ENCODE measurements at places on chromosomes 16 and 17.

GRCh38 chr17:17849147-17849820 is 12.5 kb upstream of the SREBF1 start:
- peak; percentile 21 for DNase-seq

DNA sequence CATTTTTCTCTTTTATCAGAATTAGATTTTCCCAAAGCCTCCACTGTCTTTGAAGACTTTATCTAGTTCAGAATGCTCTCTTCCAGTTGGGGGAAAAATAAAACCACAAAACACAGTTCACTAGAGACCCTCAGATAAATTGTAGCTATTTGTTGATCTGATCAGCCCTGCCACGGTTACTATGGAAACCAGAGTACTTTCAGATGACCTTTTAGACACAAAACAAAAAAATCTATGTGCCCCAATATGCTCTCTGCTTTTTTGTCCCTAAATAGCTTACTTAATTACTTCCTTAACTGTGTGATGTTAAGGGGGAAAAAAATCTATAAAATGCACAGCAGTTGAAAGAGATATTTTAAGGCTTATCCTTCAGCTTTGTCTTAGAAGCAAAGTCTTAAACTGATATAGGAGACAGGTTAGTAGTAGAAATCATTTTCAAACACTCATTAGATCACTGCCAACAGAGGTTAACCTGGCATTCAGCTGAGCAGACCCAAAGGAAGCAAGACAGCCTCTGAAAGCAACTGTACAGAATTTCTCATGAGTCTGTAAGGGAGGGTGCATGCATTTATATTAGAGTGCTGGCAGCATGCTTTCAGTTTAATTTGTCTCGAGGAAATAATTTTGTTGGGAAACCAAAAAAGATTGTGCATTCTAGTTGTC is 129.9 kb upstream of the CACNG5 start:
- DNase-seq, result no peak

- no peak for DNase-seq
These were observed 26.8 kb upstream of the GLG1 start for GRCh38 chr16:74633686-74634085.

DNA sequence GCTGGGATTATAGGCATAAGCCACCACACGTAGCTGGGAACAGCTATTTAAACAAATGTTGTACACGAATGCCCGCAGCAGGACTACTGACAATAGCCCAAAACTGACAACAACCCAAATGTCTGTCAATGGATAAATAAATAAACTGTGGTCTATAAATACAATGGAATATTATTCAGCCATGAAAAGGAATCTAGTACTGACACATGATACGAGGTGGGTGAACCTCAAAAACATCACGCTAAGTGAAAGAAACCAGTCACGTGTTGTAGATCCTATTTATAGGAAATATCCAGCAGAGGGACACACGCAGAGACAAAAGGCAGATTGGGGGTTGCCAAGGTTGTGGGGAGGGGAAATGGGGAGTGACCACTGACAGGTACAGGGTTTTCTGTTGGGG is 390.0 kb upstream of the TNRC6C start:
- DNase-seq, result no peak

- no peak for DNase-seq
These were observed 1.7 kb downstream of the NME3 start for GRCh38 chr16:1769402-1770300.

DNA sequence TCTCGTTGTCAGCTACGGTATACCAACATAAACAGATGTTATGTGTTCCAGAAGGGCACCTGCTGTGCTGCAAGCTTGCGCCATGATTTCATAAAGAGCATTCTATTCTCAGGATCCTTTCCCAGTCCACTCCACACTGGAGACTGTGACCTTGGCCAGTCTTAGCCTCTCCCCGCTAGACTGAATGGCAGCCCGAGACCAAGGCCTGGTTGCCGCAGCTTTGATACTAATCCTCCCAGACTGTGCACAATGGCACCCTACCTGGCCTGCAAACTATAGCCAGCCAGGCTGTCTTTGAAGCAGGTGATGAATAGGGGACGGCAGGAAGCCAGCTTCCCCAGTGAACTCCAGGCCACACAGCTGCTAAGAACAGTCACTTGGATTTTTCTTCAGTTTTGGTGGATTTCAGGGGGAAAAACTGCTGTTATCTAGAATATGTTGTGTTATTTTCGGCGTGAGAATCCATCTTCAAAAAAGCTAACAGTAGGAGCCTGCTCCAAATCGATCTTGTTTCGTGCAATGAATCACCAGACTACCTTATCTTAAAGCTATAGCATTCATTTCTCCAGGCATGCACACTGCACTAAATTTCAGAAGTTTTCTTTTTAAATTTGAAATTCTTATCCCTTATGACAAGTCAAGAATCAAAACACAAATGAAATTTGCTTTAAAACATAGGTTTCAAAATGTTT is 289.0 kb downstream of the CEP112 start:
- no peak for DNase-seq

DNA sequence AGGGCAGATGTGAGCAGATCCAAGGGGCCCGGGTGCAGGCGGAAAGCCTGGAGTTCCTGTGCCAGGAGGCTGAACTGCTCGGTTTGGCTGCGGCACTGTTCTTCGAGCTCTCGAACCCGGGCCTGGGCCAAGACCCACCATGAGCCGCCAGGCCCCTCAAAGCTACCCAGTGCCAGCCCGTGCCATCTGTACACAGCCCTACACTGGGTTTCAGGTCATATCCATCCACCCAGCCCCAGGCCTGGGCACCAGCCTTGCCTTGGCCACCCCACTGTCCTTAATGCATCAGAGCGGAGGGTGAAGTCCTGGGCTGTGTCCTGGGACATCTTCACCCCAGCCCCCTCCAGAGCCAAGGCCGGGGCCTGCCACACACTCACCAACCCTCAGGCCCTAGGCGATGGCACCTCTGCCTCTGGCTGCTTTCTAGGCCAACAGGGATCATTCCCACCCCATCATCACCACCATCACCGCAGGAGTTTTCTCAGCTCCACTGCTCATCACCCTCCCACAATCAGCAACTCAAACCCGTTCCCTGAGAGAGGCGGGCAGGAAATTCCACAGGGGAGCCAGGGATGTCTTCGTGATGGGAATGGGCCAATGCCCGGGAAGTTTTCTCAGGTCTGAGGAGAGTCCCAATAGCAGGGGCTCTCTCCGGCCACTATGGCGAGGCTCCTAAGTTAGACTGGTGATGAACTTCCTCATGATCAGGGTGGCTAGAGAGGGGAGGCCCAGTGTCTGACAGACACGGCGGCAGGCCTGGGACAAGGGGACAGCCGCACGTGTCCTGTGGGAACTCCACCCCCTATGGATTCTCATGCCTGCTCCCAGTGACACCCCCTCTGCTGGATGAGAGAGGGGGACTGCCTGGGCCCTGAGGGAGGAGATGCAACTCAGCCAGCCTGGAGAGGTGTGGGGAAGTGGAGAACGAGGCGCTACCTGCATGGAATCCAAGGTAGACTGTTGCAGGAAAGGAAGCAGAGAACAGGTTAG is 9.1 kb downstream of the TSPOAP1 start:
- no peak for DNase-seq

DNA sequence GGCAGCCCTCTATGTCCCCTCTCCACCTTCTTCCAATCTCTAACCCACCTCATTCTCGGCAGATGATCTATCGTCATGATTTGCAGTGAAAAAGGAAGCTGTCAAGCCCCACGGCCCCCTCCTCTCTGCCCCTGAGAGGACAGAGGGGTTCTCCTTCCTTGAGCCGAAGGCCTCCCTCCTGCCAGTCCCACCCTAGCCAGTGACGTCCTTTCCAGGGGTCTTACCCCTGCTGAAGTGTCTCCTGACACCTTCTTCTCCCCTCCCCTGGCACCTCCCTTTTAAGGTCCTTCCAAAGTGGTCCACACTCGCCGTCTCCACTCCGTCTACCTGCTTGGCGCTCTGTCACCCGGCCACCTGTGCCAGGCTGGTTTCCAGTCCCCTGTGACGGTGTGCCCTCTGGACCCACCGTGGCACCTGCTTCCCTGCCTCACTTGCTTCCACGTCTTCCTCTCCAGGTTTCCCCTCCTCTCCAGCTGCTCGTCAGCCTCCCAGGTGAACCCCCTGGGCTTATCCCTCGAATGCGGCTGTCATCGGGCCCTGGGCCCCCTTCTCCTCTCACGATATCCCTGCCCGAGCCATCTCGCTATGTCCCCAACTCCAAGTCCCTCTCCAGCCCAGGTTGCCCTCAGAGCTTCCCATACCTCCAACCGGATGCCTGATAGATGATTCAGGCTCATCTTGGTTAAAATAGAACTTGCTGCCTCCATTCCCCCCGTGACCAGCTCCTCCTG is 5.7 kb downstream of the CCDC102A start:
- no peak for DNase-seq

GRCh38 chr17:15456496-15456895 is 10.9 kb downstream of the CDRT4 start:
- no peak for DNase-seq

DNA sequence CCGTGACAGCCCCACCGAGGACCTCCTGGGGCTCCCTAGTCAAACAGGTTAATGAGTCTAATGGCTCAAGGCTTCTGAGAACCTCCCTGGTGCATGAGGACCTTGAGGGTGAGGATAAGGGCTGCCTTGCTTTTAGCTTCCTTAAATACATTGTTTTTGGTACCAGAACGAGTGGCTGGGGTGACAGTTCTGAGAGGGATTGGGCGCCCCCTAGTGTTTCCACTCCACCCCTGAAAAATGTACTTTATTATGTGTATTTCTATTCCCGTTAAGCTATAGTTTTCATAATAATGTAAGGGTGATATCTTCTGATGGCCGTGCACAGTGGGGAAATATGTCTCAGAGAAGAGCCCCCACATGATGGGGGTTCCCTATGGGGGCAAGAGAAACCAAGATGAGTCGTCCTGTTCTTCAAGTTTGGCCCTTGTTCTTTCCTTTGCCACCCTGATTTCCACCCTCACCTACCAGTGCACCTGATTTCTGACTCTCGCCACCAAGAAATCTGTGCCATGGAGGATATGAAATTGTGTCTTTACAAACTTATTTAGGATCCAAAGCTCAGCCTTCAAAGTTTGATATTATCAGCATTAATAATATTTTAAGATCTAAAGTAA is 14.5 kb upstream of the VWA3A start:
- peak; percentile 28 for DNase-seq

DNA sequence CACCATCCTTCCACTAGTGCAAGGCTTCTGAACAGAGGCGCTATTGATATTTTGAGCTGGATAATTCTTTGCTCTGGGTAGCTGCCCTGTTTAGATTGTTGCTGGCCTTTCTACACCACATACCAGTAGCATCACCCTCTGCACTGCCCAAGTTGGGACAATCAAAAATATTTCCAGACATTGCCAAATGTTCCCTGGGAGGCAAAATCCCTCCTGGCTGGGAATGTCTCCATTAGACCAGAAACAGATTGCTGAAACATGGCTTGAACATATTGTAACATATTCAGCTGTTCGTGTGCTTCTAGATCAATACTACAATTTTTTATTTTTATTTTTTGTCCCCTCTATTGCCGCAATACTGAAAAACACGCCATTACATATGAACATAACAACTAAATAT is 174.6 kb downstream of the ABCA8 start:
- DNase-seq, result no peak

DNA sequence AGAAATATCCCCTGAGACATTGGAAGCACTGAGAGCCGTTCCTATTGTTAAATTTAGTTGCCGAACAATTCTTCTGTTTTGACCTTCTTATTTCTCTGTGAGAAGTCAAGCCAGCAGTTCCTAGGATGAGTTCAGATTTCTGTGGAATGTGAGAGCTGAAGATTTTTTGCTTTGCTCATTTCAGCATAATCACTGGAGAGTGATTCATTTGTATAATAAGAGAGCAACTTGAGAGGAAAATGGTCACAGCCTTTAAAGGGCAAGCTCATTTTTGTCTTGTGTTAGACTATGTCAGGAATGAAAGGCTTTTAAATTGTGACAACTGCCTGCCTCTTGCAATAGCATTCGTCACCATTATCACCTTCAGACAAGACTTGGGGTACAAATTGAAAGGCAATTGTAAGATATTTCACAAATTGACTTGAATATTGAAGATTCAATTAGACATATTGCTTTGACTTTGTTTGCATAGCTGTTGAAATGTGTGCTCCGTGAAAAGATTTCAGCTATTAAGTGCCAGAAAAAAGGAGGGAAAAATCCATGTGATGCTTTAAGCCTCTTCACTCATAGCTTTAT is 900.0 kb upstream of the GOT2 start:
- DNase-seq, result no peak

GRCh38 chr17:45294506-45294905 is 22.3 kb downstream of the MAP3K14 start:
- no peak for DNase-seq

GRCh38 chr16:71746442-71747046 is 22.0 kb upstream of the PHLPP2 start:
- DNase-seq, result no peak

- DNase-seq, result no peak
These were observed 819.3 kb downstream of the KCNJ2 start for GRCh38 chr17:70988622-70989021.

DNA sequence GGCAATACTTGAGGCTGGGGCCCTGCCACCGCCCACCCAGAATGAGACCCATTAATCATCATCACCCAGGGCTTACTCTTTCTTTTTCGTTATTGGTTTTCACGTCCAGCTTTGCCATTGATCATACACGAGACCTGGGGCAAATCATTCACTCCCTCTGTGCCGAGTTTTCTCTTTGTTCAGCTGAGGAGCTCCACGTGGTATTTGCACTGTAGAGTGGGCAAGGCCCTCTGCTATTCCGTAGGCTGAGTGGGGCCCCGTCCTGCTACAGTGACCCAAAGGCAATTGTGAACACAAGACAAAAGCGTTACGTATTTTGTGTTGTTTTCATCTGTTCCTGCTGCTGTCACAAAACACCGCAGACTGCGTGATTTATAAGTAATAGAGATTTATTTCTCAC is 23.6 kb upstream of the CBX2 start:
- no peak for DNase-seq

DNA sequence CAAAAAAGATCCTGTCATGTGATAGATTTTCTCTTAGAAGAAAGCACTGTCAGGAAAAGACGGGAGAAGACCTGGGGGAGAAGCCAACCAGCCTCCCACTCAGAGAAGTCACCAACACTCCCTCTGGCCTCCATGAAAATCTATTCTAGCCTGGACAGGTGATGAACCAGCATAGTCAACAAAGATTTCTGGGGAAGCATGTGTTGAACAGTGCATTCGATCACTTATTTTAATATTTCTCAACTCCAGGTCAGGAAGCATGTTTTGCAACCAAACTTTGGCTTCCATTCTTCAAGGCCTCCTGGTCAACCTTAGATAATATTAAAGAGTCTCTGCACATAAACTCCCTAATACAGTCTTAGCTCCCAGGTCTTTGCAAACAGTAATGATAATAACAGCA is 74.7 kb upstream of the ERCC4 start:
- DNase-seq, result no peak

- DNase-seq, result peak; percentile 40
These were observed 85.3 kb downstream of the HAPSTR1 start for GRCh38 chr16:9176547-9177418.

DNA sequence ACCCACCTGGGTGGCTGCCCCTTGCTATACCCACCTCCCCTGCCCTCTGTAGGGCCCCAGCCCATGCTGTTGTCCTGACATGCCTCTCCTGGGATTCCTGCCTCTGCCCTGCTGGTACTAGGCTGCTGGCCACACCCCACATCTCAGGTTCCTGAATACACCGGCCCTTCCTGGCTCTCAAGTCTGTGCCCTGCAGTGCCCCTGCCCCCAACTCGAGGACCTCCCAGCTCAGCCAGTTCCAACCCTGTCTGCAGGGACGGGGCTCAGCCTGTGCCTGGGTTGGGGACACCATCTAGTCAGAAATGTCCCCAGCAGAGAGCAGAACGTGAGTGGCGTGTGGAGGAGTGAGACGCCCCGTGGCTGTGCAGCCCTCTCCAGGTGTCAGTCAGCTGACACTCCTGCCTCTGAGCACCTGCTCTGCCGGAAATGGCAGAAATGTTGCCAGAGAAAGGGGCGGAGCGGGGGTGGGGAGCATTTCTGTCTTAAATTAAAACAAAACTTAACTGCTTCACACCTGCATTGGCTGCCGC is 28.7 kb downstream of the ACSF3 start:
- no peak for DNase-seq

All from nucleus accumbens (tissue), 56 donors.